ENCODE measurements at places on chromosomes 16 and 17.

- no peak for DNase-seq
Measured at GRCh38 chr16:72657791-72658190, 390.1 kb downstream of the ZFHX3 start.

DNA sequence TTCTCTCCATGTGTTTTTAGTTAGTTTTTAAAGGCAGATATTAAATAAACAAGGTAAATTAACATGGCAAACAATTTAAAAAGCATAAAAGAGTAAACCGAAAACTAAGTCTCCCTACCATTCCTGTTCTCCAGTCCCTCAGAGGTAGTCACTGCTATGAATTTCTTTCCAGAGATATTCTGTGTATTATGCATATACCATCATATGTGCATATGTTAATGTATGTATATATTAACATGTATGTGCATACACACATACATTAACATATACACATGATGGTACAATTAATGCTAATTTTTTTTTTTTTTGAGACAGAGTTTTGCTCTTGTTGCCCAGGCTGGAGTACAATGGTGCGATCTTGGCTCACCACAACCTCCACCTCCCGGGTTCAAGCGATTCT lies 32.5 kb downstream of the TANGO6 start:
- no peak for DNase-seq

GRCh38 chr17:43360376-43360738 lies 38.4 kb upstream of the ARL4D start:
- no peak for DNase-seq

- no peak for DNase-seq
Measured at GRCh38 chr16:724188-725040, 1.8 kb downstream of the CCDC78 start.

- no peak for DNase-seq
Measured at GRCh38 chr16:17228048-17228707, 242.6 kb downstream of the XYLT1 start.

DNA sequence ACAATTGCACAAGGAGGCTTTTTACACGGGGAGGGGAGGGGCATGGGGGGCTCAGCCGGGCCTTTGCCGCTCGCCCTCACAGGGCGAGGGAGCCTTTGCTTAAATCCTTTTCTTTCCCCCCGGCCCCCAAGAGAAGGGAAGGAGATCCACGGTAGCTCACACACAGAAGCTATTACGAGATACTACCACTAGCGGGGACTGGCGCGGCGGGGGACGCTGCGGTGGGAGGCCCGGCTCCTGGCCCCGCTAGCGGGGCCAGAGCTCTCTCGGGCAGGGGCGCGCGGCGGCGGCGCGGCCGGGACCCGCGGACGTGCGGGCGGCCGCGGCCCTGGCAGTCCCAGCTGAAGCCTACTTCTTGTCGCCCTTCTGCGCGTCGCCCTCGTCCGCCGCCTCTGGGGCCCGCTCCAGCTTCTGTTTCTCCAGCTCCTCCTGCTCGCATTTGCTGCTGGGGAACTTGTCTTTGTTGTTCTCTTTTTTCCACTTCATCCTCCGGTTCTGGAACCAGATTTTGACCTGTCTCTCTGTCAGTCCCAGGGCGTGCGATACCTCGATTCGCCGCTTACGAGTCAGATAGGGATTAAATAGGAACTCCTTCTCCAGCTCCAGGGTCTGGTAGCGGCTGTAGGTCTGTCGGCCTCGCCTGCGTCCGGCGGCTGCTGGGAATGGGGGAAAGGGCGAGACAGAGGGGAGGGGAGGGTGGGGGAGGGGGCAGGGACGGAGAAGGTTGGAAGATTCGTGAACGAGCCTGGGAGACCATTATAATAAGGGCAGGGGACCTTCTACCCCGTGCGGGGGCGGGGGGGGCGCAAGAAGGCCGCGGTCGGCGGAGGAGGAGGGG lies 2.0 kb downstream of the HOXB8 start:
- no peak for DNase-seq

DNA sequence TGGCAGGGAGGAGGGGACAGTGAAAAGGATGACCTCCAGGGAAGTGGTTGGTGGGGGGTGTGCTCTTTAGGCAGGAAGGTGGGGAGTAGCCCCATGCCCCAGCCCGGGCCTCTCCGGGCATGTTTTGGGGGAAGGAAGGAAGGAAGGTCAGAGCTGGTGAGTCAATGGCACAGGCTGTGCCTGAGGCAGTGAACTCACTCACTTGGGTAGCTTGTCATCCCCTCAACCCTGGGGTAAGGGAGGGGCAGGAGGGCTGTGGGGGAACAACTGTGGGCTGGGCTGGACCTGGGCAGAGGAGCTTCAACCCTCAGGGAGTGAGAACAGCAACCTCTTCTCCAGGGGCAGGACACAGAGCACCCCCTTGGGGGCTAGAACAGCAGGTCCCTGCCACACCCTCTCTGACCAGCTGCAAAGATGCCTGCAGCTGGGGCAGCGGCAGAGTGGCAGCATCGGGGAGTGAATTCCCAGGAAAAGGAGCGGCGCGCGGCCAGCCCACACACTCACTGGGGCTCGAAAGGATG lies 6.3 kb downstream of the CSF3 start:
- no peak for DNase-seq

GRCh38 chr16:80317599-80318037 lies 223.2 kb upstream of the DYNLRB2 start:
- DNase-seq = no peak

DNA sequence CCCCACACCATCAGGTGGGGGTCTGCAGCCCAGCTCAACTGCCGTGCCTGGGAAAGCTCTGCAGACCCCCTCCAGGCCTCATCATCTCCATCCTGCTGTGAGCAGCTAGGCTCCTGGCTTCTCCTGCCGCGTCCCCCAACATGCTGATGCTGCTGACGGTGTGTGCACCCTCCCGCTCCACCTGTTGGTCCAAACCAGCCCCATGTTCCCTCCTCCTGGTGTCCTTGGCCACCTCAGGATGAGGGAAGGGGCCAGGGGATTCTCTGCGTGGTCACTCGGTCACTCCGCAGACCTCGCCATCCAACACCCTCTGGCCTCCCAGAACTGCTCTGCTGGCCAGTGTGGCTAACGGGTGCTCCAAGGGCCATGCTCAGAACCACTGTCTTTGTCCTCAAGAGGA lies 368.6 kb downstream of the FOXL1 start:
- DNase-seq = no peak

- no peak for DNase-seq
Measured at GRCh38 chr17:21249920-21250703, 3.1 kb downstream of the NATD1 start.

Measured in frontal cortex (tissue), 4 donors.